8988T (cell line): ENCODE measurements at places on chromosomes 4 and X.

- no peak for DNase-seq
Observed at GRCh38 chrX:69152417-69152841, 12.8 kb downstream of the PJA1 start.

- no peak for DNase-seq
Observed at GRCh38 chrX:8668813-8669212, 63.1 kb downstream of the ANOS1 start.

DNA sequence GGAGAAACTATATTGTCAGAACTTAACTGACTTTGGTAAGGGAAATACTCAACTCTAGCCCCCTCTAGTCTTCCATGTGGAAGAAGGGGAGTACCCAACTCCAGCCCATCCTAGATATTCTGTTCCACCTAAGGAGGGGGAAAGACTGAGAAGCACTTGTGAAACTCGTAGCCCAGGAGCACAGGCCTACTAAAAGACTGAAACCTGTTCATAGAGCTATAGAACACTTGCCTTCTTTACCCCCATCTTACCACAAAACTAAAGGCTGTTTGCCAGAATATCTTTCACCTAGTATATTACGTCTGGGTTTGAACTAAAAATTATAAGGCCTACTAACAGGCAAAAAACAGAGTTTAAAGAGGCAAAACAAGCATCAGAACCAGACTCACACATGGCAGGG is 15.5 kb downstream of the CLDN22 start:
- no peak for DNase-seq

DNA sequence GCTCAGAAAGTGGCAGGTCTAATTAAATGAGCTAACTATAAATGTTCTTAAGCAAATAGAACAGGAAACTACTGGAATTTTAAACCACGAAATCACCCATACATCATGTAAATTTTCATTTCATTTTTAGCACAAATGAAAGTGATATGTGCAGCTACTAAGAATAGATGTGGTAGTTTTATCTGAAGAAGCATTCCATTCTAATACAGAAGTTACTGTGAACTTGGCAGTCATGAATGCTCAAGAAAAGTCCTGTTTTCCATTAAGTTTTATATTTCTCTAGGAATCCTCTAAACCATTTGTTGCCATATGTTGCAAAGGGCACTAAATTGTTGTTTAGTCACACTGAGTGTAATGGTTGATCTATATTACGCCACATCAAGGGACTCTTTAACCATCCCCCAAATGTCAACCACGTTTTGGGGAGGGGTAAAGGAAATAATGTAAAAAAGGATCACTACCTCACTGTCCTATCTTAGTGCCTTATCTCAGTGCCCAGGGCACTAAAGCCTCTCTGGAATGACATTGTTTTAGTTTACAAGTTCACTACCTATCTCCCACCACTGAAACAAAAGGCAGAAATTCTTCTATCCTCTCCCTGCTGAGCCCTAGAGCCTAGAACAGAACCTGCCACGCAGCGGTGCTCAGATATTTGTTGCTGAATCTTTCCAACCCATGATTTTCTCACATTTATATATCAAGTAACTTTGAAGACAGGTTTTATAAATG is 118.0 kb downstream of the SHISA3 start:
- no peak for DNase-seq

- DNase-seq: no peak
Observed at GRCh38 chr4:55318175-55319129, 27.6 kb upstream of the SRD5A3 start.

- DNase-seq: no peak
Observed at GRCh38 chrX:129802863-129803262, 23.1 kb downstream of the SASH3 start.
